ENCODE measurements at places on chromosomes 5 and 9.

DNA sequence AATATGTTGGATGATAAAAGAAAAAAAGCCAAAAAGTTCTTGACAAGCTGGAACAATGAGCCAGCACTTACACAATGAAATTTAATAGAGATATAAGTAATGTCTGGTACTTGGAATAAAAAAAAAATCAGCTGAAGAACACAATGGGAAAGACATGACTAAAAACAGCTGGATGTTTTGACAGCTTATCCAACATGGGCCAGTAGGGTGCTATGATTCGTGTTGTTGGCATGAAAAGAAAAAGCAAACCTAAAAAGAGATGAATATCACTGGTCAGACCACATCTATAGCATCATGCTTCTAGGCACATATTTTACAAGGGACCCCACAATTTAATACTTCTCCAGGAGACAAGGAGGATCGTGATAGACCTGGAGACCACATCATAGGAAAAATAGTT lies 175.3 kb downstream of the ARL15 start:
- DNase-seq = peak; percentile 32

GRCh38 chr5:112221128-112221527 lies 197.9 kb downstream of the EPB41L4A start:
- DNase-seq = no peak

- no peak for DNase-seq
Observed at GRCh38 chr5:170319301-170319700, 21.7 kb upstream of the LCP2 start.

DNA sequence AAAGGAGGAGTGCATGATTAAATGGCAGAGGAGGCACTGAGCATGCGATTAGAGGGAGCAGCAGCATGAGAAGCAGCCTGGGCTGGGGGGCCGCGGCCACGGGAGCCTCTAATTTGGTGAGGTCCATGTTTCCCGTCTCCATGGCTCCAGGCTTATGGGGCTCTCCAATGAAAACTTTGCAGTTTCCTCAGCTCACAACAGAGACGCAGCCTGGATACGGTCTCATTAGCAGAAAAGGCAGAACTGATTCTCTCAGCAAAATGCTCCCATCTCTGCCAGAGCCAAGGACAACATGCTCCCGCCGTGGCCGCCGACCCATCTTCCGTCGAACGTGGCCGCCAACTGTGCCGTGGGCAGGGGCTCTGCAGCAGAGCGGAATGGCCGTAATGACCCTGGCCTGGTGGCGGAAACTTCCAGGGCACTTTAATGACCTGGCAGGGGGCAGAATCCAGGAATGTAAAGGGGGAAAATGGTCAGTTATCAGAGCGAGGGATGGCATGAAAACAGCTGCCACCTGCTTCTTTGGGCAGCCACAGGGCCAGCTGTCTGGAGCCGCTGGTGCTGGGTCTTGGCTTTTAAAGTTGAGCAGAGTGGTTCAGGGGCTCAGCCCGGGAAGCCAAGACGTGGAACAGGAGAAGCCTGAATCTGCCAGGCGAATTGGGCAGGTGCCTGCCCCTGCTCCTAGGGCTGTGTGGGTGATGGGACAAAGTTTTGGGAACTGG lies 76.5 kb downstream of the COL5A1 start:
- no peak for DNase-seq

DNA sequence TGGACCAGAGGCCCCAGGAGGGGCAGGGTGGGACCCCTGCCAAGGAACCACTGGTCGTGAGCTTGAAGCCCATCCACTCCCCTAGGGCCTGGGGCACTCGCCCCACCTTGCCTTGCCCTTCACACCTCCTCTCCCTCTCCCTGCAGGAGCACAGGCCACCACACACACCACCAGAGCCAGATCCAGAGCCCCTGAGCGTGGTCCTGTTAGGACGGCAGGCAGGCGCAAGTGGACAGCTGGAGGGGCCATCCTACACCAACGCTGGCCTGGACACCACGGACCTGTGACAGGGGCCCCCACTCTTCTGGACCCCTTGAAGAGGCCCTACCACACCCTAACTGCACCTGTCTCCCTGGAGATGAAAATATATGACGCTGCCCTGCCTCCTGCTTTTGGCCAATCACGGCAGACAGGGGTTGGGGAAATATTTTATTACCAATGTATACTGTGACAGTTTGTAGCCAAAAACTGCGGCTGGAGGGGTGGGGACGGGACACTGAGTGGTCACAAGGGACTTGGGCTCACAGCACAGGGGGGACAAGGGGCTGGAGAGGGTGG lies 14.5 kb downstream of the GPRIN1 start:
- DNase-seq = no peak

GRCh38 chr9:20707708-20708107 lies 23.6 kb downstream of the FOCAD start:
- no peak for DNase-seq

GRCh38 chr5:74143721-74144330 lies 496.7 kb downstream of the ENC1 start:
- no peak for DNase-seq

DNA sequence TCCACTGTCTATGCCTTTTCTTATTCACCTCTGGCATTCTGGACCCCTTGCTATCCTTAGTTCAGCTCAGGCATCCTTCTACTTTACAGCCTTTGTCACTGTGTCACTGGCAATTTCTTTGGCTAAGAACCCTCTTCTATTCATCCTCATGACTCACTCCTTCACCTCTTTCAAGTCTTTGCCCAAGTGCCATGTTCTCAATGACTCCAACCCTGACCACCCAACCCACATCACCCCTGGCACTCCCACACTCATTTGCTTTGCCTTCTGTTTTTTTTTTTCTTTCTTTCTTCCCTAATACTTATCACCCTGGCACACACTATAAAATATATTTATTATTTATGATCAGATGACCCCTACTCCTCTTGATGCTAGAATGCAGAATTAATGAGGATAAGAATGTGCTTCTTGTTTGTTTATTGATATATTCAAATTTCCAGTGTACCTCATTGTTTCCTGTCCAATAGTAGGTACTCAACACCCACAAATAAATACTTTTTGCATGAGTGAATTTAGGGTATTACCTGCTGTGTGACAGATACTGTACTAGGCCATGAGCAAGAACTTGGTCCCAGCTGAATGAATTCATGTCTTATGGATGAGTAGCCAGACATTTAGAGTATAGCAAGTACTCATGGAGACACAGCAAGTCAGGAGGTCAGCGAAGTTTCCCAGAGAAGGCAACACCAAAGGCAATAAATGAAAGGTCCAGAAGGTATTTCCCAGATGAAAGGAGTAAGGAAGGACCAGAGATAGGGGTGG lies 236.1 kb downstream of the PAPPA start:
- peak; percentile 2 for DNase-seq

DNA sequence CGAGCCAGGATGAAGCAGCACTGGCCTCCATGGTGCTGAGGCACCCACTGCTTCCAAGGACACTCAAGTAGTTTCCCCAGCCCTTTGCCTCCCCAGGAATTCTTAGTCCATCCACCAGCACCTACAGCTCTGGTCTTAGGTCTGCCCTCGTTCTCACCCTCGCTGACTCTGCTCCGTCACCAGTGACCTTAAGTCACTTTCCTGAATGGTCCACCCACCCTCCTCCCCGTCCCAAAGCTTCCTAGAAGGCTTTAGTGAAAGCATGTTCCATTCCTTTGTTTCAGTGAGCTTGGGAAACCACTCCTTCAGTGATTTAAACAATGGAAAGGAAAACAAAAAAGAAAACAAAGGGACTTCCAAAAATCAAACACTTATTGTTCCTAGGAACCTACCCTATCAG lies 54.6 kb upstream of the MAP3K1 start:
- no peak for DNase-seq

- no peak for DNase-seq
Observed at GRCh38 chr5:176734756-176735342, 75.5 kb upstream of the UNC5A start.

- DNase-seq = no peak
Observed at GRCh38 chr9:806285-807156, 35.0 kb upstream of the DMRT1 start.

- no peak for DNase-seq
Observed at GRCh38 chr5:152912924-152913323, 507.8 kb upstream of the NMUR2 start.

DNA sequence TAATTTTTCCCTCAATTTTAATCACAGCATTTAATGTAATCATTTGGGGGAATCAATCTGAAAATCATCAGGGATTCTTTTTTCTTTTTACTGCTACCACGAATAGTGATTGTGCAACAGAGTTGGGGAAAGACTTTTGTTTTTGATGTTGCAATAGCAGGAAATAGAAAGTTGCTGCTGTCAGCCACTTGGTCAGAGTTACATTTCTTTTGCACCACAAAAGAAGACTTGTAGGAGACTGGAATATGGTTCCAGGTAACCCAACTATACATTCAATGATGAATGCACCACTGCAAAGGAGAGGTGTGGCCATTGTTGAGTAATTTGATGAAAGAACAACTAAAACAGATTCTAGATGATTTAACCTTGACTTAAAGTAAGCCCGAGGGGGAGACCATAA lies 46.3 kb upstream of the PALM2AKAP2 start:
- DNase-seq = peak; percentile 44

- no peak for DNase-seq
Observed at GRCh38 chr5:135222171-135222681, 176.8 kb downstream of the MACROH2A1 start.

- DNase-seq = no peak
Observed at GRCh38 chr9:124349675-124350493, 65.4 kb downstream of the PSMB7 start.

DNA sequence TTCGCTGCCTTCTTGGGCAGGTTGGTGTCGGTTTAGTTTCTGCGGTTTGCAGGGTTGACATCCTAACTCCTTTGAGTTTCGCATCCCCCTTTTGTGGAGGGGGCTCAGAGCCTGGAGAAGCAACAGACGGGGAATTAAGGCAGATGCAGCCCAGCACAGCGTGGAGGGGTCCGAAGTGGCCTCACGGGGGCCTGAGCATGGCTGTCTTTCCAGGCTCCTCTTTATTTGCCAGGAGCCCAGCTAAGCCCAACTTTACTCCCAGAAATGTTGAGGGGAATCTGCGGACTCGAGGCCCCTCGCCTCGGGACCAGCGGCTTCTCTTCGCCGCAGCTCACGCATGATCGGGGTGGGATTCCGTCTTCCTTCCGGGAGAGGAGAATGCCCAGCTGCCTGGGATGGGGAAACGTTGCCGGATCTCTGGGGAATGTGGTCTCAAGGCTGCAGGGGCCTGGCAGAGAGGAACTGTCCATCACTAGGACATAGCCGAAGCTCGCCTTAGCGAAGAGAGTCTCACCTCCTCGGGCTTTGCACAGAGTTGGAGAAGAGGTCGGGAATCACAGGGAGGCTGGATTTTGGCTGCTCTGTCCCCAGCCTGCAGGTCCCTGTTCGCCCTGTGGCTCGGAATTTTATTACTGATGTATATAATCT lies 1.3 kb downstream of the RAI14 start:
- no peak for DNase-seq

DNA sequence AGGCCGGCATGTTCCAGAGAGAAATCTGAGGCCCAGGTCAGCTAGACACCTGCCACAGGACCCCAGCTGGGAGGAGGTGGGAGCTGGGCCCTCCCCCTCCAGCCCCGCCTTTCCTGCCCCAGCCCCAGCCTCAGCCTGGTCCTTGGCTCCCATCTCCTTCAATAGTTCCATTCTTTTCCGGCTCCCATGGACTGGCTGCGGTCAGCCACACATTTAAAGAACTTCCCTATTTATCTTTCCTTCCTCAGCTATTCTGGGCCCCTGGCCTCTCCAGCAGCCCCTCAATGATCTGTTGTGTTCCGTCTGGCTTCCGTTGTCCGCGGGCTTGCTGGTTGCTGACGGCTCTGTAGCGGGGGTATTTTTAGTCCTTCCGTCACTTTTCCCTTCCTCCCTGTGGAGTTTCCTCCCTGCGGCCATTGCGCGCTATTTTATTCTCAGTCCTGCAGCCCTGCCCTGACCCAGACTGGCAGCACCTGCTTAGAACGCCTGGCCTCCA lies 73.8 kb downstream of the AMBP start:
- DNase-seq = no peak

GRCh38 chr5:10761933-10762775 lies 1.1 kb upstream of the DAP start:
- DNase-seq = no peak

DNA sequence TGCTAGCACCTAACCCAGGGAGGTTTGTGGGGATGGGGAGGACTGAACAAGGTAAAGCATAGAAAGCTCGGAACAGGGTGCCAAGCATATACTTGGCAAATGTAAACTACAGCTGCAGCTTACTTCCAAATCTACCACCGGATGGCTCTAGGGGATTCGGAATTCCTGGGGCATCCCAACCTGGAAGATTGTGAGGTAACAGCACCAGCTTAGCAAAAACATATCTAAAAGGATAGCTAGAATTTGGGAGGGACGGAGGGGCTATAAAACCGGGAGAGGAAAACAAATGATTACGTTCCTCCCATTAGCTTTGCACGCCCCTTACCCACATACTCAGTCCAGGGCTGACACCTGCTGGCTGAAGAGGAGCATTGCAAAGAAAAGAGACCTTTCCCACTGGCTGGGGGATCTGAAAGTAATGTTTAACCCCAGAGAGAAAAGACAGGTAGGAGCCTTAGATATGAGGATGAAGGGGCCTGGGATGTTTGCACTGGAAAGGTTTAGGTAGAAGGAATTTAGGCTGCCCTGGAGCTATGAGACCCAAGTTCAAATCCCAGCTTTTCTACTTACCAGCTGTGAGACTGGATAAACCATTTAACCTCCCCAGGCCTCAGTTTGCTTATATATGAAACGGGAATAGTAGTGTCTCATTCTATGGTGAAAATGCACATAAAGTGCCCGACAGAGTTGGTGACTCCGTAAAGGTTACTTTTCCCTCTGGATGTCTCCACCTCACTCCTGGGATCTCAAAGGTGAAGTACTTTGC lies 73.6 kb downstream of the FAM114A2 start:
- DNase-seq = peak; percentile 35

GRCh38 chr9:5382479-5382878 lies 42.8 kb upstream of the RLN1 start:
- DNase-seq = no peak

- peak; percentile 89 for DNase-seq
Observed at GRCh38 chr9:70553707-70554673, 139.5 kb upstream of the KLF9 start.

DNA sequence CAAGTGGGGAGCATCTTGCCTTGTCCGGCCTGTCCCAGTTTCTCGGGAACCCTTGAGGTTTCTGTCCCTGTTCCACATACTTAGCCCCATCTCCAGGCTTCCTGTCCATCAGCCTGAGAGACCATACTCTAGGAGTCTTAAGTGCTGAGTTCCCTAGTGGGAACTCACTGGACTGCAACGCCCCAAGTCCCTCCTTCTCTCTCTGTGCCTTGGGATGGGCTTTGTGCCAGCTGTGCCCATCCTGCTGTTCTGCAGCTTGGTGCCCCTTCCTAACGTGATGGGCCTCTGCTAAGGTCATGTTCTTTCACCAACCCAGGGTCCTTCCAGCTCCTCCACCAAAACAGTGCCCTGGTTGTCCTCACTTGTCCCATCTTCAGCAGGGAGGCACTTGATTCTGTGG lies 222.3 kb upstream of the ANKRD55 start:
- DNase-seq = no peak

- no peak for DNase-seq
Observed at GRCh38 chr9:115423646-115424045, 305.7 kb upstream of the TNC start.
